ENCODE measurements at places on chromosomes 4 and X.

DNA sequence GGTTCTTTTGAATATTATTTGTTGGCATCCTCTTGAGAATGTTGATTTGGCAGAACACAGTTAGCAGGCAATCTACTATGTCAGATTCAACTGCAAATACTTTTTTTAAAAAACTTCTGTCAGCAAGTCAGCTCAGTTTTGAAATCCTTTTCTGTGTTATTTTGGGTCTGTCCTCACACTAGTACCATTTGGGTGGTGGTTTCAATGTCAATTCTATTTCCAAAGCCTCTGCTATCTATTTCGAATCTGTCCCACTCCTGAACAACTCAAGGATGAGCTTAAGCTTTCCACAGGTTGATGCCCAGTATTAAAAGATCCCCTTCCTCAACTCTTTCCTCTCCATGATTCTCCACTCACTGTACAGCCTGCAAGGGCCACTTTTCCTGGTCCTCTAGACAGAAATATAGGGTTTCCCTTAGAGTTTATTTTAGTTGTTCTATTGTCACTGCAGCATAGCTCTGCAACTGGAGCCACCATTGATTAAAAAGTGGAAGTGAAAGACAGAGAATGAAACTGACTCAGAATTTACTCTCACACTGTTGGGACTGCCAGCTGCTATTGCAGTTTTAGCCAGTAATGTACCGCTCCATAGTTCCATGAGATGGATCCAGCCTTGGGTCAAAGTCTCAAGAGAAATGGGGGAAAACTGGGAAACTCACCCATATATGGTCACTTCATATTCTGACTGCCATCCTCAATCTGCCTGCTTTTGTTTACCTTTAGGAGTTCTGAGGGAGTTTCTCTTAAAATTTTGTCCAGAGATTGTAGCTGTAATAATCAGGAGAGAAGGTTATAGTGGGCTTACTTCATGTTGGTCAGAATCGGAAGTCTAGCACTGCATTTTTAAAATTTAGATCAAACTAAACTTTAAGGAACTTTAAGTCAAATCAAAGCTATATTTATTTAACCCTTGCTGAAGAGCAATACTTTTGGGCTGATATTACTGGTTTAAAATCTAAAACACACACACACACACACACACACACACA is 14.6 kb downstream of the HDX start:
- no peak for DNase-seq

DNA sequence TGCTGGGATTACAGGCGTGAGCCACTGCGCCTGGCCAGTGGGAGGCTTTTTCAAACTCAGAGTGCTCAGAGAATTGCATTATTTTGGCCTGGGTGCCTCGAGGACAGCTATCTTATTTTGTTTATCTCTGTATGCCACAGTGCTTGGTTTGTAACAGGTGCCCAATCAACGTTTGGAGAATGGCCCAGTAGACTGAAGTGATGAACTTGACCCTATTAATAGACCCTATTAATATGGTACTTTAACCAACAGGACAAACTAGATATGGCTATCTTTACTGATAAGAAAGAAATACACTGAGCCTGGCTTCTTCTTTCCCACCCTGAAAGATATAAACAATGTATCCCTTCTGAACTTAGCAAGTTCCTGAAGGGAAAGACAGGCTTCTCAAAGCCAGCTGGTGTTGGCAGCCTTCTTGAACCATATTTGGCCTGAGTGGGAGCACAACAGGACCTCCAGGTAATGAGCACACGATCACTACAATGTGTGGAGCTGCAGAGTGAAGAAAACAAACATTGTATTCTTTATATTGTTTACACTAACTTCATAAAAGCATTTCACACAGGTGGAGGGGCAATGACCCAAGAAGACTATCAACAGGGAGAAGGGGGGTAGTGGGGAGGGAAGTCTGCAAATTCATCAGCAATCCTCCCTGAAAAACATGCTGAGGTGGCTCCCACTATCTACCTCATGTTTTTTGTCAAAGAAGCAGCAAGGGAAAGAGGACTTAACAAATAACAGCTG is 41.7 kb downstream of the PRPS1 start:
- DNase-seq, result no peak

DNA sequence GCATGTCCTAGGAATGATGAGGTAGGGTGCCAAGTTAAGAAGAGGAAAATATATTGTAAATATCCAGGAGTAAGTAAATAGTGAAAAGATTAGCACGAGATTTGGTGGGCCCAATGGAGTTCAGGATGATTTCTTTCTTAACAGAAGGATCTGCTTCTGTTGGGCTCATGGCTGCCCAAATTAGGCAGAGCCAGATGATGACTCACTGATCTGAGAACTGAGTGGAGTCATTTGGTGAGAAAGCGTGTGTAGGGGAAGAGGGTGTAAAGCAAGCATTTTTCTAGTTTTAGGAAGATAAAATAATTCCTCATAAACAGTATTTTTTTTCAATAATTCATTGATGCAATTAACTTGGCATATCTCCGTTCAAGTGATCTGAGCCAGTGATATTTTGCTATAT is 1.6 kb downstream of the TBX22 start:
- no peak for DNase-seq

DNA sequence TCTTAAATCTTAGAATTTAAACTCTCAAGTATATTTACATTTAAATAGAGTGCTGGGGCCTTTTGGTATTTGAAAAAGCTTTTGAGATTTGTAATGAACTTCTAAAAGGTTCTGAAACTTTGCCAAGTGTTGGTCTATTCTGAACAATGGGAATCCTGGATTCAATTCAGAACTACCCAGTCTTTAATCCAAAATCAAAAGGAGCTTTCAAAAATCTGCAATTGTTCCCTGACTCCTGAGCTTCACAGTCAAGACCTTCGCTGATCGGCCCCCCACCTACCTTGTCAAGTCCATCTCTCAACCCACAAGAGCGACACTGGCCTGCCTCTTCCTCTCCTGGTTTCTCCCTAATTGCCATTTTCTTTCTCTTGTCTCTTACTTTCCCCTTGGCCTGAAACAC is 666.1 kb upstream of the BOD1L1 start:
- no peak for DNase-seq

- DNase-seq, result no peak
These were observed 40.4 kb downstream of the PPA2 start for GRCh38 chr4:105433421-105433820.
